ENCODE measurements at places on chromosomes 13 and 19.

DNA sequence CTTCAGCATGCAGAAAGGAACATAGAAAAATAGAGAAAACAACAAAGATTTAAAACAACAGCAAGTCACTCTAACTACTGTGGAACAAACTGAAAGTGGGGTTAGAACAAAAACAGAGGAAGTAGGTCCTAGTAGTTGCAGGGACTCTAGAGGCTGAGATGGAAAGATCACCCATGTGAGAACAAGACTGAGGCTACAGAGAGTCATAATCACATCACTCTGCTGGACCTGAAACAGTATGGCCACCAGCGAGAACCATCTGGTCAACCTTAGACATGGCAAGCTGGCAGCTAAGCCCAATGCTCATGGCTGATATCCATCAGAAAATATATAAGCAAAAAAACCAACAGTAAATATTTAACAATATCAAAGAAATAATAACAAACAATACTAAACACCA lies 35.8 kb upstream of the ZNF724 start:
- DNase-seq, result no peak

DNA sequence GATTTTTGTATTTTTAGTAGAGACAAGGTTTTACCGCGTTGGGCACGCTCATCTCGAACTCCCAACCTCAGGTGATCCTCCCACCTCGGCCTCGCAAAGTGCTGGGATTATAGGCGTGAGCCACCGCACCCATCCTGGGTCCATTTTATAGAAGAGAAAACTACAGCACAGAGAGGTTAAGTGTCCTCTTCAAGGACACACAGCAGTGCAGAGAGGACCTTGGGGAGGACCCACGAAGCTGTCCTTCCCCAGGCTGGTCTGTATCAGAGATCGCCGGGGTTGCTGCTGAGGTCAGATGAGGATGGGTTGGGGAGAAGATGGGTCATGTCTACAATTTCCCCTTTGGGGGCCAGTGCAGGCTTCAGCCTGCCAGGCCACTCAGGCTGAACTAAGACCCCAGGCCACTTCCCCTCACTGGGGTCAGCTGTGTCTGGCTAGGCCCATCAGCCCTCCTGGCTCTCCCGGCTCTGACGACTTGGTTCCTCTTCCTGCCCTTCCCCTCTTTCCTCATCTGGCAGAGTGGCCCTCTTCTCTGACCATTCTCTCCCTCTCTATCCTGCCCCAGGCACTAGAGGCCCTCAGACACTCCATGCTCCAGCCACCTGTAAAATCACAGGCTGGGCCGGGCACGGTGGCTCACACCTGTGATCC lies 9.6 kb downstream of the MYO1F start:
- no peak for DNase-seq

DNA sequence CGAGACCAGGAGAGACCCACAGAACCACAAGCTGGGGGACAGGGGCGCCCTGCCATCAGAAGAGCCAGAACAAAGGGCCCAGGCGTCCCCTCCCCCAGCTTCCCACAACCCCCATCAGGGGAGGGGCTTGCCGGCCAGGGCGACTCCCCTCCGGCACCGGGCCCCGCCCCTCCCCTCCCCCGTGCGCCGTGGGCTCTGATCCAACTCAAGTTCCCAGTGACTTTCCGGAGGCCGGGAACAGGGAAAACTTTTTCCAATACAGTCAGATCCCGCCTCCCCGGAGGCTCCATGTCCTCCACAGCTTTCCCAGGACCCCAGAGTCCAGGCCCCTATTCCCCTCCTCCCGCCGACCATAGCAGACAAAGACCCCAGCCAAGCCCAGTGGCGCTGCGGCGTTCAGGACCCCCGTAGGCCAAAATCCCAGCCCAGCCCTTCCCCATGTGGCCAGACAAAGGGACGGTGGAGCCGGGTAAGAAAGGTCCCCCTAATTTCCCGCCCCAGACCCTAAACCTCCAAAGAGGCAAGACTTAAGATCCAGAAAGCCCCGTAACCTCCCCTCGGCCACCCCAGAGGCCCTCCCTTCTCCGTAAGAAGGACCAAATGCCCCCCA lies 673 bp downstream of the TEAD2 start:
- peak; percentile 75 for DNase-seq

- DNase-seq, result no peak
Measured at GRCh38 chr13:29676941-29677452, 81.5 kb upstream of the SLC7A1 start.

- peak; percentile 80 for DNase-seq
Measured at GRCh38 chr13:76848596-76848995, 37.6 kb downstream of the KCTD12 start.

GRCh38 chr19:40524133-40524549 lies 52.5 kb upstream of the SHKBP1 start:
- DNase-seq, result no peak

- DNase-seq, result no peak
Measured at GRCh38 chr19:7492558-7492957, 3.7 kb upstream of the PEX11G start.
